NCI-H526 treated with DMSO at 0.1 percent for 48 hours (cell line): ENCODE measurements at places on chromosomes 6 and 20.

DNA sequence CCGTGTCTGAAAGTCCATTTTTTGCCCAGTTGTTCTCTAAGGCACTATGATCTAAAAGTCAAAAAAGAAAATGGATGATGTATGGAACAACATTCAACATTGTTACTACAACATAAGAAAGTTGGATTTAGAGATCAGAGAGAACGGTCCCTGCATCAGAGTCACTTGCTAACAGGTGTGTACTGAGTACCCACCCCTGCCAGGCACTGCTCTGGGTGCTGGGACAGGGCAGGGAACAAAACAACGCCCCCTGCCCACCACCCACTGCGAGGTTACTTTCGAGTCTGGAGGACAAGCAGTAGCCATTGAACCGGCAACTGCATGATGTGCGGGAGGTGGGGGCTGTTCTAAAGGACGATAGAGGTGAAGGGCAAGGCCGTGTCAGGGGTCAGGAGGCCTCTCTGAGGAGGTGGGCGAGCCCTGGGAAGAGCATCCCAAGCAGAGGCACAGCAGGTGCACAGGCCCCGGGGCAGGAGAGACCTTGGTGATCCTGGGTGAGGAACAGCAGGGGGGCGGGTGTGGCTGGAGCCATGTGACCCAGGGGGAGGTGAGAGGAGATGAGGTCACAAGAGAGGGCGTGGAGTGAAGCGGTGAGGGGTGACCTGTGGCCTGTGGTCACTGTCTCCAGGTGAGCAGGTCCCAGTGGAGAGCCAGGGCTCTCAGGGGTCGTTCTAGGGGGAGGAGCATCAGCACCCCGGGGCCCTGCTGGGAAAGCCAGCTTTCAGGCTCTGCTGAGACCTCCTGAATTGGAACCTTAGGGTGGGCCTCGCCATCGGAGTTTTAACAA, 197.5 kb upstream of the SULF2 start:
- DNase-seq, result no peak

DNA sequence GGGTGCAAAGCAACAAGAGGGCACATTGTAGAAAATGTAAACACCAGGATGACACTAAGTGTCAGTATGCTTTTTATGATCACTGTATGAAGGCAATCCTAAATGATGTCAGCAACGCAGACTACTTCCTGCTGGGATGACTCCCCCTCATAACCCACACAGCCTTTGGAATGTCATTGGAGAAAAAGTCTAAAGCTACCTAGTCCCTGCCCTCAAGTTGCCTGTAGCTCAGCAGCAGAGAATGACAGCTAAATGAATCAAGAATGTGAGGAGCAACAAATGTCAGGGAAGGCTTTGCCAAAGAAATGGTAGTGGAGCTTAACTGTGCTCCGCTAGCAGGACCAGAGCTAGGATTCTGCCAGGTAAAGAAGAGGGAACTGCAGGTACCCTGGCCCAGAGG, 555.6 kb downstream of the CD83 start:
- DNase-seq, result no peak

GRCh38 chr6:79239536-79240168, 5.2 kb upstream of the HMGN3 start:
- DNase-seq, result no peak

DNA sequence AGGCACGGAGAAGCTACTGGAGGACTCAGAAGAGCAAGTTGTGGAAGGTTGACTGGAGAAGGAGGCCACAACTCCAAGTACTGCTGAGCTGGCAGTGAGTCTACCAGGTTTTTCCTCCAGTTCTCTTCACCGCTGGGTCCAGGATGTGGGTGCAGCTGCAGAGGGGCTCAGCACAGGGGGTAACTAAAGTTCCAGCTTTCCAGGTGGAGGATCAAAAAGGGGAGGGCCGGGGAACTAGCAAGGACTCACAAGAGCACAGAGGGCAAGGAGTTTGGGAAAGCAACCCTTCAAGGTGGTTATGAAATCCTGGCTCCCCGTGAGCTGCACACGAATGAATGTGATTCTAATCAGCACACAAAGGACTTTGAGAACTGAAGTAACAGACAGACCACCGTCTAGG, 194.2 kb upstream of the GMDS start:
- no peak for DNase-seq

- DNase-seq, result no peak
These were observed 127.3 kb downstream of the TNFRSF21 start for GRCh38 chr6:47182291-47182957.

- DNase-seq, result no peak
These were observed 14.5 kb upstream of the KIFC1 start for GRCh38 chr6:33377171-33377570.
